ENCODE measurements at places on chromosomes 2 and 18.

DNA sequence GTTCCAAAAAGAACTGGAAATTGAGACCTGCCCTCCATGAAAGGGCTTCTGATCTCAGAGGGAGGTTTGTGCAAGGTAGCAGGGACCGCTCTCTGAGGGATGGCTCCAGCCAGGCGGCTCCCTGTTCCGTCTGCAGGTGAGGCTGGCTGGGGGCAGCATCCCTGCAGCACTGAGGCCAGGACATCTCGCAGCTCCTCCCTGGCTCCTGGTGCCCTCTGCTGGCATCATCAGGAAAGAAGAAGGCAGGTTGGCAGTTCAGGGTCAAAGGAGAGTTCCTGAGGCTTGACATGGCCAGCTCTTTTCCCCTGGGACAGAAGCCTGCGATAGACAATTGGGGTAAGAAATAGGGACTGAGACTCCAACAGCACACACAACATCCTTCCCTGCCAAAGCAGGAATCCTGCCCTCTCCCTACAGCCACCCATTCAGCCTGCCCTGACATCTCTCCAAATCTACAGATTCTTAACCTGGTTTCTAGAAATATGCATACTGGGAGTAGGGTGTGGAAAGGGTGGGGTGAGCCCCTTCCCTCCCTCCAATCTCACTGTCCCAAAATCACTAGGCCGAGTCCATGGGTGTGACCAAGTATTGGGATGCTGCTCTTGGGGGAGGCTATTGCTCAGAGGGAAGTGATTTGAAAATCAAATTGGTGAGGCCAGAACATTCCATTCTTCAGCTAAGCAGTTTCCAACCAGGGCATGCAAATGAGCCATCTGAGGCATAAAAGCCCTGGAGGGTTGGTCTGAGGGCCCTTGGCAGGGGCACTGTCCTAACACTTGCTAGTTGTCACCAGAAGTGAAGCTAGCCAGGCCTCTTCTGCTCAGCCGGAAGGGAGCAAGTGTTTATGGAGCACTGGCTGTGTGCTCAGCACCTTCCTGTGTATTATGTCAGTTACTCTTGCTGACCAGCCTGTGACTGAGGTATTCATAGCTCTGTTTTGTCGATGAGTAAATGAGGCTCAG is 185.4 kb downstream of the TFCP2L1 start:
- peak; percentile 23 for DNase-seq

DNA sequence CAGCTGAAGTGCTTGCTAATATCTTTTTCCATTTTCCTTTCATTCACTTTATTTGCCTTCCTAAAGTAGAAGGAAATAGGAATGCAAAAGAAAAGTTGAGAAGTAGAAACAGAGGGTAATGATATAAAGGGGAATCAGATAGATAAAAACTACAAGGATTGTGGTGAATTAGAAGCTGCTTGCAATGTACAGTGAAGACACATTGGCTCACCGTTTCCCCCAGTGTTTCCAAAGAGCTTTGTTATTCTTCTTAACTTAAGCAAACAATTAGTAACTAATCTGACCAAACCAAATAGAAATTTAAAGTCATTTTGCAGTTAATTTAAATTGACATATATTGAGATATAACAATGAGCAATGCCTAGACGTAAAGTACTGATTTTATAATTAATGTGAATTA is 63.4 kb downstream of the RELCH start:
- no peak for DNase-seq

- DNase-seq: no peak
These were observed 1.4 kb upstream of the ZFP36L2 start for GRCh38 chr2:43227830-43228281.

- no peak for DNase-seq
These were observed 49.9 kb upstream of the EML6 start for GRCh38 chr2:54673501-54673998.

- DNase-seq: no peak
These were observed 90.0 kb upstream of the HS6ST1 start for GRCh38 chr2:128408349-128409305.

- DNase-seq: no peak
These were observed 49.6 kb upstream of the KLF7 start for GRCh38 chr2:207215308-207215707.
